ENCODE measurements at places on chromosomes 4 and X.
A peak's percentile ranks its signal among the peaks of the same experiment; 100 is the strongest.

GRCh38 chr4:25879991-25880651, 17.3 kb upstream of the SEL1L3 start:
- no peak for DNase-seq

DNA sequence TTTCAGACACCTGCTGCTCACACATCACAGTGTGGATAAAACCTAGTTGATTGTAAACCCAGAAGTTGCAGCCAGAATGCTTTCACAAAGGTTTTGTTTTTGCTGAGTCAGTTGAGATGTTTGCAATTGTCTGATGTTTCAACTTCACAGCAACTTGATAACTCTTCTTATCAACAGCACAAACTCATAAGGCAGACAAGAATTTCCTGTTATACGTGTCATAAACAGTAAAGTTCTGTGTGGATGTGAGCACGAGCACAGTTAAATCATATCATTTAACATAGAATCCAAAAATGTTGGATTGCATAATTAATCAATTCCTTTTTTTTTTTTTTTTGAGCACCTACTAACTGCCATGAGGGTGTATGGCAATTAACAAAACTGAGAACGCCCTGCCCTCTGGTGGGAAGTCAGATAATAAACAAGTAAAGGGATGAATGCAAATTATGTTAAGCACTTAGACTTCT, 512.2 kb downstream of the PDHA2 start:
- DNase-seq = no peak

- no peak for DNase-seq
These were observed 82.7 kb downstream of the OTC start for GRCh38 chrX:38435130-38435529.

GRCh38 chr4:184344899-184345572, 127.4 kb upstream of the ENPP6 start:
- DNase-seq = no peak

DNA sequence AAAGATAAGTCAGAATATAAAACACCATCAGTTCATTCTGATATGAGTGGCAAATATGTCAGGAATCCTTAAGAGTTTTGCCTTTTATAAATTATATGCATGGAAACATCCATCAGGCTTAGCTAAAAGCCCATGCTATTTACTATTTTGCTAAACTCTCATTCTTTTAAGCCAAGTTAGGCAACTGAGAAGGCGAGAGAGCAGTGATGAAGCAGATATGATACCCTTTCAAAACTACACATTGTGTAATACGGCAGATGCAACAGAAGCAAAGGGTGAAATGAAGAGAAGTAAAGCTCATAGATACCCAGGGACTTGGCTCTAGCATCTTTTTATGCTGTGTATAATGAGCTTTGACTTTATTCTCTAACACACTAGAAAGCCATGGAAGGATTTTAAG, 95.8 kb downstream of the SLIT2 start:
- DNase-seq = no peak

DNA sequence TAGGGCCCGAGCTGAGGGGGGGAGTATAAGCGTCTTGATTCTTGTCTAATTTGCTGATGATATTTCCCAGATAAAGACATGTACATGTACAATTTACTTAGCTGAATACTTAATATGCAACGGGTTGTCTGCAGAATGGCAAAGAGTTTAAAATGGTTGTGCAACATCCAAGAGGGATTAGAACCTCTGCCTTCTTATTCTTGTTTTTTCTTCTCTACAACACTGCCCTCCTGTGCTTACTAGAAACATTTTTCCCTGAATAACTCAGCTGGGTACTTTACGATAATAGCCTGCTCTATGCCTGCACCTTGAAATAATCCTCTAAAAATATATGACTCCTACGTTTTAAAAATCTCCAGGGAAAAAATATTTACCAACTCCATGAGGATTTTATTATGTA, 41.8 kb downstream of the INTS12 start:
- no peak for DNase-seq

DNA sequence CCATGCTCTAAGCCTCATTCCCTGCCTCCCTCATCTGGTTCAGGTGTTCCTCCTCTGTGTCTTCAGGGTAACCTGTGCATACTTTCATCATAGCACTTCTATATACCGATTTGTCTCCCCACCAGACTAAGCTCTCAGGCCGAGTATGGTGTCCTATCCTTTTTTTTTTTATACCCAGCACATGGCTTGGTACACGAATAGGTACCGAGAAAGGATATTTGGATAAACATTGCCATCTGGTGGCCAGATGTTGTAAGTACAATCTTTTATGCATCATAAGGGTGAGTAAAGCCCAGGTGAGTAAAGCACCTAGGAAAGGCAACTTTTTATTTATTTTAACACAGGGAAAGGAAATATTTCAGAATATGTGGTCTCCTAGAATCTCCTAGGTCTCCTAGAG, 68.4 kb downstream of the MID2 start:
- DNase-seq = peak; percentile 1

DNA sequence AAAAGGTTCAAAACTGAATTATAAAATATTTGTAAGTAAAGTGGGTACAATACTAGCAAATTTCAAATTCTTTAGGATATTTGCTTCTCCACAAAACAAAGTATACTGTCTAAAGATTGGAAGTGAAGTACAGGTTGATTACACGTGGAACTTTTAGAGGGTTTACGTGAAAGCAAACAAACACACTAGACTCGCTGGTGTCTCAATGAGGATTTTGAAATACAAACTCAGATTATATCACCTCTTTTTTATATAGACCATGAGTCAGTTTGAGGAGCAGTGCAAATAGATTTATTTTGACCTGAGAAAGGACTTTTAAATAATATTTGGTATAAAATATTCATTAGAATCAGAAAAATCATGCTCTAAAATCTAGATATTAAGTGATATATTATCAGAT, 185.0 kb downstream of the SPOCK3 start:
- DNase-seq = no peak

DNA sequence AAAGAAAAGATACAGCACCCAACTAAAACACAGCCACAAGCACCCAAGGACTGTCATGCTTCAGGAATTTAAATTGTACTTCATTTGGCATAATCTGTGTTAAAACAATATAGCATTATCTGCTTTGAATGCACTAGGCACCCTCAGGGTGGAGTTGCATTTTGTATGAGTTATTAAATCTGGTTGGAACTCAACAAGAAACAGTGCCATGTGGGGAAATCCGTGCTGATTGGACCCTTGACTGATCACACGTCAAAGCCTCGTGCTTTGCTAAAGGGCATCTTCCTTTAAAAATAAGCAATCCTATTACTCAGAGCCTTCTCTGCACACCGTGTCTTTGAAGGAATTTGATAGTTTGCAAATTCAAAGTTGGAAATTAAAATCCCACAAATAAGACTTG, 35.4 kb downstream of the IGFBP7 start:
- DNase-seq = peak; percentile 39

DNA sequence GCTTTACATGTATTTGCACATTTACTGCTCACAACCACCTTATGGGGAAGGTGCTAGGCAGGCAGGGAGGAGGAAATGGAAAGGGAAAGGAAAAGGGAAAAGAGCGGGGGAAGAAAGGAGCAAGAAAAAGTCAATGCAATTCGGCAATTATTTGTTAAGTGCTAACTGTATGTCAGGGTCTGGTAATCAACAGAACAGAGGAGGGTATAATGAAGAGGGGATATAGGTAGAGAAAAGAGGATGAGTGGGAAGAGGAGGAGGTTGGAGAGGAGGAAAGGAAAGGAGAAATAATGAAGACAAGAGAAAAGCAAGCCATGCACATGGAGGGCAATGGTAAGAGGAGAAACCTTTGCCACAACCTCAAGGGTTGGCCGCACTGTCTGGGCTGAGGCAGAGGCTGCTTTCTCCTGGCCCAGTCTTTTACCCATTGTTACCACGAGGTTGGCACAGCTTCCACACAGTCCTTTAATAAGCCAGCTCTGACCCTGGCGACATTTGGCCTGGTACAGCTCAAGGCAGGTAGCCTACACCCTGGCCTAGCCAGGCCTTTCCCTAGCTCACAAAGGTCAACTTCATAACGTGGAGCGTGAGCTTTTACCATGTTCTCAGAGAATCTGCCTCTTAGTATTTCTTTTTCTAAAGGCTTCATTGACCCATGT, 836 bp downstream of the BTK start:
- no peak for DNase-seq

- DNase-seq = peak; percentile 34
These were observed 1.5 kb downstream of the GRID2 start for GRCh38 chr4:92305148-92305877.

DNA sequence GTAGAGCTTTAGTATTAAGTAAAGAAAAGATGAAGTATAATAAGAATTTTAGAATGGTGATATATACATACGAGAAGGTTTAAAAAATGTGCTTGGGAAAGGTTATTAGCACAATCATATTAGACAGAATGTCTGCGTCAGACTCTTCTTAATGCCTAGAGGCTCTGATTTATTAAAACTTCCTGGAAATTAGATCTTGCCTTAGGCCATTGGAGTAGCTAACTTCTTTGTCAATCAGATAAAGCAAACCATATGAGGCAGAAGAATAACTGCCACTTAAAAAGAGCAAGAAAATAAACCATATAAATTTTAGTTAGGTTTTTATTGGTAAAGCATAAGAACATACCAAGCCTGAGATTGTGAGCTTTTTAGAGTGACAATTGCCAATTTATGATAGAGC, 309.1 kb downstream of the TLL1 start:
- DNase-seq = no peak

GRCh38 chr4:53688186-53688790, 97.0 kb upstream of the LNX1 start:
- no peak for DNase-seq

GRCh38 chr4:22932326-22932725, 239.6 kb downstream of the GBA3 start:
- no peak for DNase-seq

- no peak for DNase-seq
These were observed 13.8 kb downstream of the NELFA start for GRCh38 chr4:1994938-1995337.

DNA sequence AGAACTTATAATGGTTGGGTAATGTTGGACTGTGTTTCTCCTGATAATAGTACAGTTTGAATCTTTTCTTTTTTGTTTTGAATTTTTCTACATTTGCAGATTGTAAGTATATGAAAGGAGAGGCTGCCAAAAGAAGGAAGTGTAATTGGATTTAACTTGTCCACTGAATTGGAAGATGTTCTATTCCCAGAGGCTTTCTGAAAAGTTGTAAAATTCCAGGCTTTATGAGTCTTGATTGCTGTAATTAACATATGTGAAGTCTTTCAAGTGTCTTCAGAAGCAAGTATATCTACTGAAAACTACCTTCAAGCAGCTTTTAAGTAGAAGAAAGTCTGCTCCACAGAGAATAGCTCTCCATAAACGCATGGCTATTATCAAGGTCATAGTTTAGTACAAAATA, 2456.4 kb downstream of the PCDH7 start:
- no peak for DNase-seq

GRCh38 chrX:43627147-43627546, 29.0 kb upstream of the MAOA start:
- no peak for DNase-seq

DNA sequence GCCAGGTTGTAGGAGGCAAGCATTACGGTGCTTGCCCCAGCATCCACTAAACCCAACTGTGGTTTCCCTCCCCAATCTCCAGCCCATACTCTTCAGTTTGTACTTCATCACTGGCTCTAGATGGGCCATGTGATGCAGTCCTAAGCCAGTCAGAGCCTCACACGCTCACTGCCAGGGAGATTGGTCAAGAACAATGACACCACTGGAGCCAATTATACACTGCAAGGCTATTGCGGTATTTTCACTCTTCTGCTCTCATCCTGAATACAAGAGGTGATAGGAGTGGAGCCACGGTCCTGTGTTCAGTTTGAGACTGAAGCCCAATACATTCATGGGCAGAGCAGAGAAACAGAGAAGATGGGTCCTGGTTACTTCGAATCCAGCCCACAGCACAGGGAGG, 58.4 kb downstream of the SEPSECS start:
- no peak for DNase-seq

- DNase-seq = no peak
These were observed 123.5 kb downstream of the DCHS2 start for GRCh38 chr4:154368060-154368459.

DNA sequence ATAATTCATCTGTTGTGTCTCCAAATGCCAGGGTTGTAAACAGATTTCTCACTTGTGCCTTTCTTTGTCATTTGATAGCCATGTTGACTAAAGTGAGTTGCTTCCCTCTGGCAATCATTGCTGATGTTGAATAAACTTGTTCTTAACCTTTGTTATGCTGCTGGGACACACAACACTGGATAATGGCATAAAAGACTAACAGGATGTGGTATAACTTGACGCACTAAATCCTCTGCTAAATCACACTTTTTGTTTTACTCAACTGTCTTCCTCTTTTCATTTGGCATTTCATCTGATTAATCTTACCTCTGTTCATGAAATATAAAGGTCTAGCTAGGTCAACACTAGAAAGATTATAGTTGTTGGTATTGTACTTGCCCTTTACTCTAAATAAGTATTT, 17.6 kb upstream of the CXCL5 start:
- no peak for DNase-seq

DNA sequence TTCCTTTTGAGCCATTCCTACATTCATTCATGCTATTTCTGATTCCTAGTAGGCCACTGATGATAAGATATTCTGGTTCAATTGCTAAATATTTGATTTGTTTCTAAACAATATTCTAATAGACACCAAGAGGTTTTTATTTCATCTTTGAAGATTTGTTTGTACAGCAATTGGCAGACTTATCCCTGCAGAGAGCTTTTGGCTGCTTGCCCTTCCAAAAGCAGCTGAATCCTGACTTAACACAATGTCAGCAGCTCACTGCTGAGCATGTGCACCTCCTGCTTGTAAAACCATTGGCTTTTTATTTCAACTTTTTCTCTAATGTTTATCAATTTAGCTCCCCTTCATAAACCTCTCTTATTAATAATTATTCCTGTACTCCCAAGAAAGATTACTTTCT, 45.3 kb downstream of the MMRN1 start:
- no peak for DNase-seq

- no peak for DNase-seq
These were observed 43.0 kb downstream of the AMELX start for GRCh38 chrX:11336201-11336600.

GRCh38 chr4:1590244-1590643, 93.9 kb downstream of the FAM53A start:
- no peak for DNase-seq

GRCh38 chr4:48388525-48389154, 47.3 kb downstream of the SLAIN2 start:
- no peak for DNase-seq

GRCh38 chrX:70301716-70302115, 11.8 kb downstream of the KIF4A start:
- no peak for DNase-seq

DNA sequence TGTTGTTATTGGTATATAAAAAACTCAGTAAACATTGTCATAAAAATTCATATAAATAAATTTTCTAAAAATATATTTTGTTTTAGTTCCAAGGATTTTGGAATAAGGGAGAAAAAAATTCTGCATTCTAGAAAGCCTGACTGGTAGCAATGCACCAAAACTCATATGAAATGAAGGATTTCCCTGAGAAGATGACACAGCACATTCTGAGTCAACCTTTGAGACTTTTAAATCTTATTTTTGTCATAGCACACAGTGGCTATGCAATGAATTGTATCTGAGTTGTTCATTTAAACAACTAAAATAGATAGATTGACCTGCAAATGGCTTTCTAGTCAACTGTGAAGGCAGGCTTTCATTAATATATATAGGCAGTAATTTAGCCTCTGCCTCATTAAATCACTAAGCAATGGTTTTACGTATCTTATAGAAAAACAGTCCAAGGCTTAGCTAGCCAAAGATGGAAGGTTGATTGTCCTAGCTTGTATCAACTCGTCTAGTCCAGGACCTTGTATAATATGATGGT, 239.1 kb upstream of the NEIL3 start:
- DNase-seq = no peak
